Liver (tissue), 10 donors: ENCODE measurements at places on chromosomes 13 and 19. TPM values are rescaled to one million over a fixed set of nuclear protein-coding genes. Genes with fewer than 3 reads are reported as not detected.

THSD1 gene
- total RNA-seq: 1.1 TPM

SIAH3 gene
- under 0.01 TPM for total RNA-seq

PGLYRP1 gene
- 0.25 TPM for total RNA-seq

KCNN4 gene
- 0.25 TPM for total RNA-seq

CEBPA gene
- 70.0 TPM for total RNA-seq

ZNF20 gene
- total RNA-seq: 1.8 TPM

CHST8 gene
- total RNA-seq: not detected

KRTDAP gene
- not detected for total RNA-seq

ZNF285 gene
- 1.4 TPM for total RNA-seq

PSG5 gene
- total RNA-seq: not detected

MTIF3 gene
- total RNA-seq: 28.0 TPM

ZNF726 gene
- total RNA-seq: 8.0 TPM

MYH14 gene
- 12.4 TPM for total RNA-seq

ARHGAP45 gene
- total RNA-seq: 13.6 TPM

TTC9B gene
- total RNA-seq: not detected

CKAP2 gene
- total RNA-seq: 40.9 TPM
